ENCODE measurements at places on chromosomes 11 and 22. TPM values are rescaled to one million over a fixed set of nuclear protein-coding genes. Genes with fewer than 3 reads are reported as not detected.

DNA sequence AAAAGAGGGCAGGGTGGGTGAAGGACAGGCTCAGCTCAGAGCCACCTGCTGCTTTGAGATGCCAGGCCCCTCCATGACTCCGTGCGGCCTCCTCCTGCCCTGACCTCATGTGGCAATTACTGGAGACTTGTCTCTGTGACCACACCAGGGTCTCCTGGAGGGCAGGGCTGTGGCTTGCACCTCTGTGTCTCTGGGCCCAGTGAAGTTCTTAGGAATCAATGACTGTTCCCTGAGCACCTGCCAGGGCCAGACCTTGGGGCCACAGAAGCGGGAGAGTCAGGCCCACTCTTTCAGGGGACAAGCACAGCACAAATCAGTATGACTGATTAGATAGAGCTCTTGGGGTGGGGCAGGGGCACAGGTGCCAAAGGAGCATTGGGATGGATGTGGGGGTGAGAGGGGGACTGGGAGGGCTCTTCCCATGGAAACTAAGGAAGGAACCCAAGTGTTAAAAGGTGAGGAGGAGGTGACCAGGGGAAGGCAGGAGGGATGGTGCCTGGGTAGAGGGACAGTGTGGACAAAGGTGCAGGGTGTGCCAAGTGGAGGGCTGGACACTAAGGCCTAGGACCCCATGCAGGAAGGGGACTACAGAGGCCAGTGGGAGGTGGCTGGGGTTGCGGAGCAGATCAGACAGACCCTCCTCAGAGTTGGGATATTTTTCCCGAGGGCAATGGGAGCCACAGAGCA lies 77.3 kb upstream of the SHISAL1 start:
- H3K27me3 ChIP-seq = no peaks in the 10 kb centered on the region
- H3K4me1 ChIP-seq = no peaks in the 10 kb centered on the region
- H3K36me3 ChIP-seq = no peaks in the 10 kb centered on the region
- H3K27ac ChIP-seq = no peak overlapping the region
- no peak overlapping the region for H3K4me3 ChIP-seq

SLC5A1 gene
- 4.0 TPM for total RNA-seq

GRCh38 chr11:13324141-13324540 lies 46.6 kb downstream of the BMAL1 start:
- H3K27ac ChIP-seq = no peak overlapping the region
- DNase-seq = no peak
- no peak overlapping the region for H3K4me3 ChIP-seq
- H3K4me1 ChIP-seq = no peaks in the 10 kb centered on the region

DNA sequence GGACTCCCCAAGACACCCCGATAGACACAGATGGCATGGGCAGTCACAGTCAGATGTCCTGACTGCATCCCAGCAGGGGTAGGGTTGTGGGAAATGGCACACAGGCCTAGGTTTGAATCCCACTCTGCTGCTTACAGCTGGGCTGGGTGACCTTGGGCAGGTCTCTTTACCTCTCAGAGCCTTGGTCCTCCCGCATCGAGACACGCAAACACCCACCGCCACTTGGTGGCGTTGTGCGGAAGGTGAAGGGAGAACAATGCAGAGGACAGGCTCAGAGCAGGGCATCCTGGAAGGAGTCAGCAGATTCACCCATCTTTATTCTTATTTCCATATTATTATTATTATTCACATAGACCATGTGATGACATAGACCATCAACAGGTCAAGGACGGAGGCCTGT lies 140.5 kb downstream of the MIAT start:
- no peaks in the 10 kb centered on the region for H3K27me3 ChIP-seq
- H3K27ac ChIP-seq = no peak overlapping the region
- H3K36me3 ChIP-seq = no peaks in the 10 kb centered on the region
- no peak overlapping the region for H3K4me3 ChIP-seq
- no peaks in the 10 kb centered on the region for H3K4me1 ChIP-seq

GRAMD1B gene
- 78.9 TPM for total RNA-seq

DNA sequence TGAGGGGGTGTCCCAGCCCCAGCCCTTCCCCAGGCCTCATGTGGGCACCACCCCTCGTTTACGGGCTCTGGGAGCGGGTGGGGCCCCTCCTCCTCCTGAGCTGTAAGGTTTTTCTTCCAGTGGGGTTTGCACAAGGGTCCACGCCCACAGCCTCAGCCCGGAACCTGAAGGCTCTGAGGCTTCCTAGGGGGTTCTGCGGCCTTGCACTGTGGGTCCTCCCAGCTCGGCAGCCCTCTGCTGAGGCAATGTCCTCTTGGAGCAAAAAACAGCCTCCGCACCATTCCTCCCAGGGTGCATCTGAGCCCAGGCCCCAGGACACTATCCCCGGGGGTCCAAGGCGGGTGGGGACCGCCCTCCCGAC lies 14.1 kb downstream of the H19 start:
- no peaks in the 10 kb centered on the region for H3K4me1 ChIP-seq
- no peak overlapping the region for H3K27ac ChIP-seq
- H3K36me3 ChIP-seq = no peaks in the 10 kb centered on the region
- no peaks in the 10 kb centered on the region for H3K27me3 ChIP-seq

PARVB gene
- 11.6 TPM for total RNA-seq

SEC14L2 gene
- total RNA-seq = 2.2 TPM

KRTAP5-1 gene
- total RNA-seq = not detected

DNA sequence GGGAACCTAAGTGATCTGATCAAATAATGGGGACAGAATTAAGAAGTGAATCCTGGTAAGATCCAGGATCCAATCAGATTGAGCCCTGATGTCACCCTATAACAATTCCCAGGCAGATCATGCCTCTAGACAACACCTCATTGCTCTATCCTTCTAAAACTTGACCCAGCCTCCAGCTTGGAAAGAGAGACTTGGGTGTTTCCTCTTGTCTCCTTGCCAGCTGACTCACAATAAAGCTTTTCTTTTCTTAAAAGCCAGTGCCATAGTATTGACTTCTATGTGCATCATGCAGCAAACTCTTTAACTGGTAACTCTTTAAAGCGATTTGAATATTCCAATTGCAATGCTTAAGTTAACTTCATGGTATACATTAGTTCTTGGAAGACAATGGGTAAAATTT lies 109.6 kb upstream of the CHORDC1 start:
- H3K36me3 ChIP-seq = no peaks in the 10 kb centered on the region
- no peak overlapping the region for H3K27ac ChIP-seq
- no peak for DNase-seq
- H3K27me3 ChIP-seq = no peaks in the 10 kb centered on the region
- no peak overlapping the region for H3K4me3 ChIP-seq

GRCh38 chr11:49405743-49406142 lies 197.3 kb upstream of the FOLH1 start:
- no peak overlapping the region for H3K4me3 ChIP-seq
- no peak overlapping the region for H3K27ac ChIP-seq
- DNase-seq = peak; percentile 13
- no peaks in the 10 kb centered on the region for H3K36me3 ChIP-seq

OR5T1 gene
- not detected for total RNA-seq

GRCh38 chr11:18383388-18384156 lies 10.8 kb upstream of the LDHA start:
- H3K4me1 ChIP-seq = peaks cover 19% of the 10 kb centered on the region
- peak overlapping the region; percentile 93 for H3K27ac ChIP-seq
- DNase-seq = peak; percentile 76

- no peaks in the 10 kb centered on the region for H3K36me3 ChIP-seq
- no peak overlapping the region for H3K4me3 ChIP-seq
- DNase-seq = peak; percentile 41
- H3K4me1 ChIP-seq = peaks cover 9% of the 10 kb centered on the region
- H3K27ac ChIP-seq = no peak overlapping the region
- no peaks in the 10 kb centered on the region for H3K27me3 ChIP-seq
These were observed 4.3 kb upstream of the PHLDA2 start for GRCh38 chr11:2933375-2934020.

APOBEC3G gene
- 68.3 TPM for total RNA-seq

- no peaks in the 10 kb centered on the region for H3K36me3 ChIP-seq
- no peak overlapping the region for H3K4me3 ChIP-seq
- no peak overlapping the region for H3K27ac ChIP-seq
- DNase-seq = no peak
These were observed 90.7 kb downstream of the APOL5 start for GRCh38 chr22:35808377-35808776.

- H3K4me3 ChIP-seq = no peak overlapping the region
- no peaks in the 10 kb centered on the region for H3K27me3 ChIP-seq
These were observed 5.9 kb upstream of the ADORA2A start for GRCh38 chr22:24421428-24421931.
